ENCODE measurements at places on chromosomes 12 and 14. TPM values are rescaled to one million over a fixed set of nuclear protein-coding genes. Genes with fewer than 3 reads are reported as not detected.

The NRL gene
- 2.2 TPM for total RNA-seq

The LAG3 gene
- not detected for total RNA-seq

The NAP1L1 gene
- total RNA-seq = 233 TPM

The CDKN1B gene
- total RNA-seq = 119 TPM

The SPTLC2 gene
- total RNA-seq = 31.6 TPM

The HCAR1 gene
- 0.31 TPM for total RNA-seq

The RNASE7 gene
- not detected for total RNA-seq

The CLEC2A gene
- total RNA-seq = not detected

The LRP1-AS gene
- not detected for total RNA-seq

The MAP3K9 gene
- 26.3 TPM for total RNA-seq

The GLIPR1L2 gene
- total RNA-seq = 0.94 TPM

The AQP6 gene
- total RNA-seq = 0.31 TPM

The PPM1H gene
- total RNA-seq = 9.7 TPM

The IL26 gene
- not detected for total RNA-seq

The FGF6 gene
- not detected for total RNA-seq

The CYP46A1 gene
- 5.3 TPM for total RNA-seq

The PLBD1 gene
- total RNA-seq = 0.94 TPM

The POU6F1 gene
- 31.9 TPM for total RNA-seq

The PPFIA2 gene
- total RNA-seq = 338 TPM

The CIROP gene
- total RNA-seq = not detected

The TESPA1 gene
- not detected for total RNA-seq

The TMEM119 gene
- total RNA-seq = 0.94 TPM

The HOXC10 gene
- not detected for total RNA-seq

The METTL25 gene
- total RNA-seq = 24.1 TPM

The CDKL1 gene
- 15.0 TPM for total RNA-seq

The SLC6A15 gene
- total RNA-seq = 76.1 TPM

The LTB4R2 gene
- total RNA-seq = 2.2 TPM

The SLC25A21 gene
- 1.9 TPM for total RNA-seq

The SLC38A2 gene
- total RNA-seq = 262 TPM

The SMCO2 gene
- 2.2 TPM for total RNA-seq

The KLRC3 gene
- total RNA-seq = 0.63 TPM

The GPATCH2L gene
- 144 TPM for total RNA-seq
